ENCODE measurements at places on chromosomes 3 and 15. TPM values are rescaled to one million over a fixed set of nuclear protein-coding genes. Genes with fewer than 3 reads are reported as not detected.

- no peak for DNase-seq
These were observed 57.0 kb downstream of the SUMF1 start for GRCh38 chr3:4409971-4410573.

C3orf85 gene
- not detected for total RNA-seq

DNA sequence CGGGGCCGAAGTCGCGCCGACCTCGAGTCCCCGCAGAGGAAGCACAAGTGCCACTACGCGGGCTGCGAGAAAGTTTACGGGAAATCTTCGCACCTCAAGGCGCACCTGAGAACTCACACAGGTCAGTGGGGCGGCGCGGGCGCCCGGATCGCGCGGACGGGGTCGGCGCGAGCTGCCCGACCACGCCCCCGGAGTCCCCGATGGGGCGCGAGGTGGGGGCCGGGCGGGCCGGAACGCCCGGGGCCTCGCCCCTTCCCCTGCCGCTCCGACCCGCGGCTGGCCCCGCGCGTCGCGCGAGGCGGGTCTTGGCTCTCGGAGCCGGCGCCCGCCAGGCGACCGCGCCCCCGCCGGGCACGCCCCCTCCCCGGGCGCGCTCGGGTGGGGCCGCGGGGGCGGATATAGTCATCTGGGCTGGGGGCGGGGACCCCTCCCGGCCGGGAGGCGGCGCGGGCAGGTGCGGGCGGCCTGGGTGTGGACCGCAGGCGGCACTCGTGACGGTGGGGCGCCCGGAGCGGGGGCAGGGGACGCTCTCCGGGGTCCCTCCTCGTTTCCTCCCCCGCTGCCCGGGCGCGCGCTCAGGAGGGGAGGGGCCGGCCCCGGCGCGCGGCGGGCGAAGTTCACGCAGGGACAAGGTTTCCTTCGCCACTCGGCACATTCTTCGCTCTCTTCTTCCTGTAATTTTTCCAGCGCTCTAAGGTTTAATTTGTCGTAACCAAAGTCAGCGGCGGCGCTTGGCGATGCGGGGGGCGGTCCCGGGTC lies 1.2 kb downstream of the KLF13 start:
- DNase-seq = no peak

GOLGA8T gene
- total RNA-seq = not detected

- no peak for DNase-seq
These were observed 96.2 kb upstream of the NR2F2 start for GRCh38 chr15:96234109-96234892.

DNA sequence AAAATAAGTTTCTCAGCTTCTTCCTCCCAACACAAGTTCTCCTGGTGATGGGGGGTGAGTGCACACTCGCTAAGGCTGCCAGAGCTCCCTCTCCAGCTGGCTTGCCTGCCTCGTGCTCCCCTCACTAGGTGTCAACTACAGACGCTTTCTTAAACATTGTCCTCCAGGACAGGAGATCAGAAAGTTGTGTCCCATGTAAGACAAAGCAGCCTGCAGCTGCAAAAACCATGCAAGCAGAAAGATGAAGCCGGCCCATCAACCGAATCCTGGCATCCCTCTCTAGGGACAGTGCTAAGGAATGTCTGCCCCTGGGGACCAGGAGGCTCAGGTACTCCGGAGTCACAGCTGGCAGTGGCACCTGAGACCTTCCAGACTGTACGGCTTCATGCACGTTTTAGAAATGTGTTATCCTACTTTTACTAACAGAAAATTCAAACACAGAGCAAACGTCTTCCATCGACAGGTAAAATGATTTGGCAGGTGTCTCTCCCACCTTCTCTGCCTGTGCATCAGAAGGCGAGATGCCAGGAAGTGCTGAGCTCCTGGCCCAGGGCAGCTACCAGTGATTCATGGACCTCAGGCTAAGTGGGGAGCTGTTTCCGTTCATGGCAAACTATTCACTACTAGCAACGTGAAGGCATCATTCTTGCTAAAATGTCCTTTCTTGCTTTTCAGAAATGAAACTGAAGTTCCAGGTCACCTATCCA lies 246.1 kb downstream of the ADAMTS17 start:
- DNase-seq = no peak

DNA sequence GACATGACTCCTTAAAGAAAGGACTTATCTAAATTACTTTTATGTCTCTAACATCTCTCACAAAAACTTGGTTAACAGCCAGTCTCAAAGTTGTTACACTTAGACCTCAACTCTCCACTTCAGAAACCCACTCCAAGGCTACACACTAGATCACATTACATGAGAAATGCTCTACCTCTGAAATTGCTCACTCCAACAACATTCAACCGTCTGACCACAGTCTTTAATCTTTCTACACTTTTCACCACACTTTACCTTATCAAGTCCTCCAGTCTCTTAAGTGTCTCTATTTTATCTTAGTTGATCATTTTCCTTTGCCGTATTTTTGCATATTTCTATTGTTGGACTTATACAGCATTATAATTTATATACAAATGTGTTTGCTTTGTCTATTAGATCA lies 5.8 kb downstream of the SLC12A6 start:
- DNase-seq = no peak

DNA sequence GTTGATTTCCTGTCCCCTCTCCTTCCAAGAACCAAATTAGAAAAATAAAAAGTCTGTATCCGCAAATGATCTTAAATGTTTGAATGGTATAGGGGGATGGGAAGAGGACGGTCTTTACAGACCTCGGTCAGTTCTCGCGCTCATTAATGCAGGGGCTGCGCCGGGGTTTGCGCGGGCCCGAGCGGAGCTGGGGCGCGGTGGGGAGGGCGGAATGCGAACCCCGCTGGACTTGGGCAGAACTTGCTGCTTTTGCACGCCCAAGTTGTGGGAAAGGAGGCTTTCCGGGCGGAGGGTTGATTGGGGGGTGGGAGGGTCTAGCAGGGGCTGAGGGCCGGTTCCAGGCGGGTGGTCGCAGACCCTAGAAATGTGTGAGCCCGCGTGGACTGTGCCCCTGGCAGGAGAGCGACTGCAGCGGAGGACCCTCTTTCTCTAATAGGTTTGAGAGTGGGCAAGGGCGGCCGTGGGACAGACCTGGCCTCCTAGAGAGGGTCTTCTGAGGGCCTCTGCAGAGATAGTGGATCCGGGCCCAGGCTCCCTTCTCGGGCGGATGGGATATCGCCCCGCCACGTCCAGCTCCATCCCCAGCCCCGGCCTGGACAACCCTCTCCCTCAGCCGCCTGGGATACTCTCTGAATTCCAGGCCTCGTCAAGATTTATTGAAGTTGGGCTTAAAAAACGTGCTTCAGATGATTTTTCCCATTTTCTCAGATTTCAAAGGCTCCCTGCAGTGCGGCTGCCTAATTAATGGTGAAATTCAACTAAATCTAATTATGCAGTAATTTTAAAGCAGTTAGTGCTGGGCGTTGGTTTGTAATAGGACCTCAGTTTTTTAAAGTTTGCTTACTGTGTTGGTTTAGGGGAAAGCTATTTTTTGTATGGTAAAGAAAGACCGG lies 11.3 kb downstream of the NR2F2 start:
- DNase-seq = no peak

GRCh38 chr3:159674583-159674982 lies 314.1 kb upstream of the IL12A start:
- DNase-seq = no peak

- DNase-seq = no peak
These were observed 539.5 kb upstream of the AGTR1 start for GRCh38 chr3:148158210-148158609.

GRCh38 chr3:190499122-190499521 lies 14.8 kb upstream of the IL1RAP start:
- DNase-seq = no peak

GRCh38 chr15:30919877-30920550 lies 16.3 kb downstream of the FAN1 start:
- DNase-seq = no peak

NFKBIZ gene
- 116 TPM for total RNA-seq

ZFAND6 gene
- 151 TPM for total RNA-seq

CFAP92 gene
- not detected for total RNA-seq

- no peak for DNase-seq
These were observed 19.0 kb upstream of the CRABP1 start for GRCh38 chr15:78321041-78321570.

DNA sequence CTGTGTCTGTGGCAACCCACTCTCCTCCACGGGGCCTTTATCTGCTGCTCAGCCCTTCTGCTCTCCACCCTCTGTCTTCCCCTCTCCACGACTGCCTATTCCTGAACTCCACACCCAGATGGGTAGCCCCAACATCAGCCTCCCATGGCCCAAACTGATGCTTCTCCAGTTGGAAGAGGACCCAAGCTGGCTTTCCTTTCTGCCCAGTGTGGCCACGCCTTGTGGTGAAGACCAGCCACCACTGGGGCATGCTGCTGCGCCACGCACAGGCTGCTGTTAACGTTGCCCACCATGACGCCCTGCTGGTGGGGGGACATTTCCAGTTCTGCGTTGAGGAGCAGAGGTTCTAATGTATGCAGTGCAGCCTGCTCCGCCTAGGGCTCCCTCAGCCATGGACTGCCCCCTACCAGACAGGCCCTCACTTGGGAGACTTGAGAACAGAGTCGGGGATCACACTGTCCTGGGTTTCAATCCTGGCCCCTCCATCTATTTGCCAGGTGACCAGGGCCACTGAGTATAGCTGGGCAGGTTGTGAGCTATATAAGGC lies 26.9 kb downstream of the CFAP100 start:
- DNase-seq = no peak

AADAC gene
- 0.95 TPM for total RNA-seq

GRCh38 chr3:147472846-147473245 lies 63.7 kb downstream of the ZIC1 start:
- DNase-seq = no peak

ZDHHC23 gene
- total RNA-seq = 5.5 TPM

PLSCR2 gene
- total RNA-seq = not detected

DNA sequence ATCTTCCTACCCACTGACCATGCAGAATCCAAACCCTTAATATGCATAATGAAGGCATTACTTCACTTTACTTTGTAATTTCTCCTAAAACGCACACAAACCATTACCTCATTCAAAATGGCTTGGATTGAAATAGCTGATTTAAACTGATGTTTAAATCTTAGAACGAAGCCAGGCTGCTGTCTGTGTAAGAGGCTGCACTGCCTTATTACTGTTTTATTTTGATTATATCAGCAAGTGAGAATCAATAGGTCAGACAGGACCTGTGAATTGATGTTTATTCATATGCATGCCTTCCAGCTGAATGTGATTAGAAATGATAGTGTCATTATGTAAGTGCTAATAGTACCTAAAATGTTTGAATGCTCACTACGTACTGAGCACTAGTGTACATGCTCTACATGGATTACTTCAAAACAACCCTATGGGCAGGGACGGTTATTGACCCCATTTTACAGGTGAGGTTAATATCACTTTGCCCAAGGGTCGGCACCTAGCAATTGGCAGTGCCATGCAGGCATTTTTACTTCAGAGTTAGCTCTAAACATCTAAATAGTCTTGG lies 314.2 kb upstream of the CBLB start:
- DNase-seq = no peak

DNA sequence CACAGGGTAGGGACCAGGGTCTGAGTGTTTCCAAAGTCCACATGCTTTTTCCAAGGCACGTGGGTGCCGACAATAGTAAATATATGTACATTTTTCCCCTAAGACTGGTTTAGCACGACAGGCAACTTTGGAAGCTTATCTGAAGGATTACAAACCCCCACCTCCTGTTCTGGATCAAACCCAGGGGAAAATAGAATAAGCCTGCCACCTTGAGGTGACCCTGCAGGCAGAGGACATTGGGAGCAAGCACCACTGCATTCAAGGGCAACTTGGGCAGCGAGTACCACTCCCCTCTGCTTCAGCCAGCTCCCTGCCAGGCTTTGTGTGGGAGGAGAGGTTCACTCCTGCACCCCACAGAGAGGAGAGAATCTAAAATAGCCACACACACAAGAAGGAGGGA lies 44.8 kb downstream of the KBTBD12 start:
- no peak for DNase-seq

GRCh38 chr3:135989242-135989641 lies 23.7 kb downstream of the PPP2R3A start:
- DNase-seq = no peak

ZIC4 gene
- total RNA-seq = not detected

ANO10 gene
- total RNA-seq = 28.1 TPM

DNA sequence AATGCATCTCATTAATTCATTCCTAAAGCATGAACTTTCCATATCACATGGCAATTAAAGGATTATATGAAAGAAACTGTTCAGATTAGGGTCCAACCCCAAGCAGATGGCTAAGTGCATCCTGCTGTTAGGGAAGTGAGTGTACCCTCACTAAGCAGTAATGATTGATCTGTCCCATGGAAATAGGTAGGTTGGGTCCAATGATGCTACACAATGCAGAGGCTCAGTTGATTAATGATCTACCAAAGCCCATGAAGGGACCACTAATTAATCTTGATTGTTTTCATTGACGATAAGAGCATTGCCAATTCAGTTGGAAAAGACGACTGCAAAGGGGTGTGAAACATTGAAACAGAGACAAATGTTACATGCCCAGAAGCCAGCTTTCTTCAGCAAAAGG lies 194.5 kb upstream of the LRTM1 start:
- DNase-seq = no peak

GRCh38 chr3:59450946-59451763 lies 401.3 kb upstream of the CFAP20DC start:
- DNase-seq = no peak

DNA sequence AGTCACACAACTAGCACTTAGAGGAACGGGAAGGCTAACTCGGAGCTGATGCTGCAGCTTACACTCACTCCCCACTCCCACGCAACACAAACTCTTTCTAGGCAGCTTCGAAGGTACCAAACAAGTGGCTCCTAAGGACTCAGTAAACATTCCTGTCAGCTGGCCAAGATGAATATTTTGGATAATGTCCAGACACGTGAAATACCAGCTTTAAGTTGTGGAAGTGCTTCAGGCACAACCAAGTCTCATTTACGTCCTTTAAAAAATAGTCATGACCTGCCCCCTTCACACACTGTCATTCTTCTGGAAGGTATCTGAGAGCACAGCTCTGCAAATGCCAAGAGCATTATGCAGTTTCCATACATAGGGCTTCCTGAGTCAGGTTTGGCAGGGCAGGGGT lies 1005.9 kb upstream of the CFAP20DC start:
- DNase-seq = no peak

All from omental fat pad (tissue), 4 donors.